ENCODE measurements at places on chromosomes 1 and 21. TPM values are rescaled to one million over a fixed set of nuclear protein-coding genes. Genes with fewer than 3 reads are reported as not detected.

Gene DMRTA2
- not detected for total RNA-seq

Gene NUP210L
- not detected for total RNA-seq

Gene IVL
- 0.50 TPM for total RNA-seq

Gene SLC44A5
- not detected for total RNA-seq

Gene TMEM52
- 0.67 TPM for total RNA-seq

Gene ORC1
- total RNA-seq, result 0.83 TPM

Gene FCMR
- total RNA-seq, result 1.2 TPM

Gene STRIP1
- 39.1 TPM for total RNA-seq

Gene HSD11B1
- total RNA-seq, result not detected

Gene SUSD4
- 2.3 TPM for total RNA-seq

Gene NBPF1
- total RNA-seq, result 22.7 TPM

Gene LACTBL1
- not detected for total RNA-seq

Gene MNDA
- not detected for total RNA-seq

Gene MACO1
- total RNA-seq, result 16.8 TPM

Gene RRAGC
- total RNA-seq, result 21.8 TPM

Gene FCRL6
- total RNA-seq, result not detected

Gene AMIGO1
- 1.2 TPM for total RNA-seq

Gene CD52
- not detected for total RNA-seq

Gene OR2L8
- 0.83 TPM for total RNA-seq

Gene KCNK1
- total RNA-seq, result 9.0 TPM

Gene RIMKLA
- not detected for total RNA-seq

Gene VTCN1
- not detected for total RNA-seq

Gene ZBTB48
- 29.5 TPM for total RNA-seq

Gene GON4L
- total RNA-seq, result 39.9 TPM

Gene MCM3AP
- total RNA-seq, result 89.5 TPM

Gene GNL2
- total RNA-seq, result 75.1 TPM

Gene FOXO6
- total RNA-seq, result 0.67 TPM

Gene LRRC38
- not detected for total RNA-seq

Gene MAN1C1
- total RNA-seq, result 0.07 TPM

Gene JAK1
- 74.9 TPM for total RNA-seq

Gene KRTAP10-4
- total RNA-seq, result not detected

Gene KIF17
- 0.99 TPM for total RNA-seq

Gene PHTF1
- 16.6 TPM for total RNA-seq

Gene FCER1G
- total RNA-seq, result 0.50 TPM

Gene TOE1
- 9.0 TPM for total RNA-seq

Gene SAMD11
- not detected for total RNA-seq

Gene GJA9
- not detected for total RNA-seq

Gene KRTAP21-2
- total RNA-seq, result not detected

Gene SYT6
- not detected for total RNA-seq
